ENCODE measurements at places on chromosomes 3 and 15. TPM values are rescaled to one million over a fixed set of nuclear protein-coding genes. Genes with fewer than 3 reads are reported as not detected.

The EFCC1 gene
- total RNA-seq = 5.8 TPM

The SLC28A1 gene
- 0.23 TPM for total RNA-seq

The CISH gene
- total RNA-seq = 3.4 TPM

DNA sequence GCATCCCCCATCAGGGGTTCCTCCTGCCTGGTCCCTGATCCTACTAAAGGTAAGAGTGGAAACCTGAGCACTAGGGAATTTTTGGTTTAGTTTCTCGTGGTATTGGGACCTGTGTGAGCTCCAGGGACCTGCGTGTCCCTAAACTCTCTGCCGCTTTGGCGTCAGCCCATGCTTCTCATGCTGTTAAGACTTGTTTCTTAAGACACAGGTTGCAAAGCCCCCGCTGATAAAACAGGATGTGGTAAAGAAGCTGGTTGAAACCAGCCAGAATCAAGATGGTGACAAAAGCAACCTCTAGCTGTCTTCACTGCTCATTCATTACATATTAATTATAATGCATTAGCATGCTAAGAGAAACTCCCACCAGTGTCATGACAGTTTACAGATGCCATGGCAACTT, 64.6 kb downstream of the LYZL4 start:
- no peaks in the 10 kb centered on the region for H3K36me3 ChIP-seq
- no peaks in the 10 kb centered on the region for H3K27me3 ChIP-seq
- no peak overlapping the region for H3K27ac ChIP-seq

DNA sequence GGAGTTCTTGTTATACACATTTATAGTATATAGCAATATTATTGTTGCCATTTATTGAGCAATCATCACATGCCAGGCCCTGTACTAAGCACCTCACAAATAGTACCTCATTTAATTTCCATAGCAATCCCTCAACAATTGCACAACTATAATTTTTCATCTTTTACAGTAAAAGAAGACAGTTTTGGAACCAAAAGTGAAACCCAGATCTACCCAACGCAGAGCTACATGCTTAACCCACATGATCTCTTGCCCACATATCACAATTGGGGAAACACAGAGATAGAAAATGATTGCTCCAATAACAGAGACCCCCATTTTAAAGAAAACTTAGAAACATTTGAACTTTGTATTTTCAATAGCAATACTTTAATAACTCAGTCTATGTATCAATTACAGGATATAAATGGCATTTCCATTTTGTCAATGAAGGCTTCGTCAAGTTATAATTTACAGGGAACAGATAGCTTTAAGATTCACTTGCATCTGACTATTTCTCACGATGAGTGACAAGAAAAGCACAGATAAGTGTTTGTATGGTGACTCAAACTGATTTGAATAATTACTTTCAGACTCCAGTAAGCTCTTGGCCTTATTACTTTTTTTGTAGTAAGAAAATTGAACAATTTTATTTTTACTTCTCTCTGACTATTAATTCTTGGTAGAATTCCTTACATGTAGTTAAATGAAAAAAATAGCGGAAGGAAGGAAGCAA, 38.7 kb upstream of the CCDC50 start:
- H3K4me1 ChIP-seq = no peaks in the 10 kb centered on the region
- no peak overlapping the region for H3K4me3 ChIP-seq
- H3K27me3 ChIP-seq = no peaks in the 10 kb centered on the region
- no peak for DNase-seq

GRCh38 chr15:61736790-61737189, 323.5 kb downstream of the VPS13C start:
- no peak for DNase-seq
- no peaks in the 10 kb centered on the region for H3K36me3 ChIP-seq
- H3K27ac ChIP-seq = no peak overlapping the region
- no peak overlapping the region for H3K4me3 ChIP-seq

GRCh38 chr15:23420806-23421575, 26.1 kb downstream of the GOLGA6L2 start:
- H3K4me3 ChIP-seq = no peak overlapping the region
- no peak for DNase-seq
- H3K36me3 ChIP-seq = no peaks in the 10 kb centered on the region
- H3K27me3 ChIP-seq = no peaks in the 10 kb centered on the region
- no peak overlapping the region for H3K27ac ChIP-seq
- peaks cover 15% of the 10 kb centered on the region for H3K4me1 ChIP-seq

GRCh38 chr3:133376810-133377209, 23.0 kb upstream of the BFSP2 start:
- no peaks in the 10 kb centered on the region for H3K27me3 ChIP-seq
- H3K4me1 ChIP-seq = no peaks in the 10 kb centered on the region
- no peak overlapping the region for H3K4me3 ChIP-seq
- DNase-seq = no peak

DNA sequence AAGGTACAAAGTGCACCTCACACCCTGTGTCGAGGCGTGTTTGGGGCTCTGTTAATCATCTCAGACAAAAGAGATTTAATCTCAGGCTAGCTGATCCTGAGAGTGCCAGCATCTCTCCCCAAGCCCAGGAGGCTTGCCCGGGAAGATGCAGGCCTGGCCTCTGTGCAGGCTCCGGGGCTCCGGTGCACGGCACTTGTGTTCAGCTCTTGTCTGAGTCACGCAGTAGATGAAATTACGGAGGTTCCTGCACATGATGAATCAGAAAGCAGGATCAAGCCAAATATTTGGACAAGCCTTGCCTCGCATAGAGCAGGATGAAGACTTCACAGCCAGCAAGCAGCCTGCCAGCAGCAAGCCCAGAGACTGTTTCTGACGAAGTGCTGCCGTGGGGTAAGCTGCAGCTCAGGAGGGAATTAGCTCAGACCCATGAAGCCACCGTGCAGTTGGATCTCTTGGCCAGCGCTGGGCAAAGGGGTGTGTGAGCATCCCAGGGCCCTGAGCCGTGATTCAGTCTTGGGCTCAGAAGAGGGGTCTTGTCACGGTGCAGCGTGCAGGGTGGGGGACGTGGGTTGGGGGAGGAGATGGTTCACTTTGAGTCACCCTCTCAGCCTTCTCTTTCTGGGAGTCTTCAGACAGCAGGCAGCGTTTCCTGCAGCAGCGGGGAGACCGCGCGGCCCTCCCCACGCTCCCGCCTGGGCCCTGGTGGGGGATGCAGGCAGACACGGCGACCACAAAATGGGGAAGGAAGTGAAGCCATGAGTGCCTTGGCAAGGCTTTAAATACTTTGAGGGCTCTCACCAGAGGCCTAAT, 89.2 kb upstream of the MEF2A start:
- H3K27ac ChIP-seq = peak overlapping the region; percentile 88
- H3K27me3 ChIP-seq = no peaks in the 10 kb centered on the region
- H3K4me3 ChIP-seq = peak overlapping the region; percentile 19
- peaks cover 44% of the 10 kb centered on the region for H3K4me1 ChIP-seq

GRCh38 chr3:183870563-183870962, 14.1 kb downstream of the PARL start:
- no peak overlapping the region for H3K4me3 ChIP-seq
- DNase-seq = no peak
- peaks cover 3% of the 10 kb centered on the region for H3K4me1 ChIP-seq
- peaks cover 22% of the 10 kb centered on the region for H3K36me3 ChIP-seq
- no peaks in the 10 kb centered on the region for H3K27me3 ChIP-seq

Measured in esophagus muscularis mucosa (tissue), 4 donors.